ENCODE measurements at places on chromosomes 16 and 17.
A peak's percentile ranks its signal among the peaks of the same experiment; 100 is the strongest.

DNA sequence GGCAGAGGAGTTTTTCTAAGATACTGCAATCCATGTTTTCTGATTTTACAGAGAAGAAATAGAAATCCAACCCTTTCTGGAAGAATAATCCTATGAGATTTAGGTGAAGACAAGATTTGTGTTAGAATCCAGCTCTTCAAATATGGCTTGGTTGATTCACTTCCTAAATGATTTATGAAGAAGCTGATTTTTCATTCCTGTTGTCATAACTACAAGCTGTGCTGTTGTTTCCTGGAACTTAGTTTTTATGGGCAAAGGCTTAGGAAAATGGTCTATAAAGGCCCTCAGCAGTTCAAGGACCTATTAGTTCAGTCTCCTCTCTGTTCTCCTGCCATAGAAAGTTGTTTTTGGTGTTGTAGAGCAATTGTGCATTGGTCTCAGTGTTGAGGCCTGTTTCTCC is 174.2 kb upstream of the FAM20A start:
- DNase-seq: no peak

- no peak for DNase-seq
These were observed 18.1 kb downstream of the SPATA32 start for GRCh38 chr17:45243750-45244149.

DNA sequence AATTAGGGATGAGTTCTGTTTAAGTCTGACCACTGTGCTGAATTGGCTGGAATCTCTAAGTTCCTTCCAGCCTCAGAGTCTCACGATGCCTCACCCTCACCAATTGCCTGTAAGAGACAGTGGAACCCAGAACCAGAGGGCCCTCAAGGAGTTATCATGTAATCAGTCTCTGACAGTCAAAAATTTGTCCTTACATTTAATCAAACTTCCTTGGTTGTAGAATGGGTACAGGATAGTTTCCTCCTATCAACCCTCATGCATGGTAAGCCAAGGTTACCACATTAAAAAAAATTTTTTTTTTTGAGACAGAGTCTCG is 83.2 kb downstream of the CDK5R1 start:
- DNase-seq: no peak

GRCh38 chr16:85330694-85331188 is 218.5 kb upstream of the CIBAR2 start:
- no peak for DNase-seq

- no peak for DNase-seq
These were observed 50.9 kb downstream of the HELZ start for GRCh38 chr17:67194134-67194533.

DNA sequence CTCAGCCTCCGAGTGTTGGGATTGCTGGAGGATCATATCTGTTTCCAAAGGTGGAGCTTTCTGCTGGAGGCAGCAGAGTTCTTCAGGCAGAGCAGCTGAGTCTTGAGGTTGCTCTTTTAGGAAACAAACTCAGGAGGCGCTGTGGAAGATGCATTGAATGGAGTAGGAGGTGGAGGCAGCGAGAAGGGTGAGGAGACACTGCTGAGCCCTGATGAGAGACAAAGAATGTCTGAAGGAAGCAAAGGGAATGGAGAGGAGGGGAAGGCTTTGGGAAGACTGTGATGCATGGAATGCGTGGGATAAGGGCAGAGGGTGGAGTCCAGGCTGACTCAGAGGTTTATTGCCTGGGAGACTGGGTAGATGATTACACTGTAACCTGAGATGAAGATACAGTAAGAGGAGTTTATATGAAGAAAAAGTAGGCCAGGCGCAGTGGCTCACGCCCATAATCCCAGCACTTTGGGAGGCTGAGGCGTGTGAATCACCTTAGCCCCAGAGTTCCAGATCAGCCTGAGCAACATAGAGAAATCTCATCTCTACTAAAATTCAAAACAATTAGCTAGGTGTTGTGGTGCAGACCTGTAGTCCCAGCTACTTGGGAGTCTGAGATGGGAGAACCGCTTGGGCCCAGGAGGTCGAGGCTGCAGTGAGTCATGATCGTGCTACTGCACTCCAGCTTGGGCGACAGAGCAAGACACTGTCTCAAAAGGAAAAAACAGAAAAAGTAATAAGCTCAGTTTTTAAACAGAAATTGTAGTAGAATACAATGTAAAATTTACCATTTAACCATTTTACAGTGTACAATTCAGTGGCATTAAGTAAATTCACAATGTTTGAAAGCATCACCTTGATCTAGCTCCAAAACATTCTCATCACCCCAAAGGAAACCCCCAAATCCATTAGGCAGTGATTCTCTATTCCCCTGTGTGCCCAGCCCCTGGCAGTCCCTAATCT is 17.8 kb upstream of the TMEM219 start:
- no peak for DNase-seq

GRCh38 chr17:3025421-3026124 is 37.8 kb downstream of the OR1D5 start:
- DNase-seq: no peak

DNA sequence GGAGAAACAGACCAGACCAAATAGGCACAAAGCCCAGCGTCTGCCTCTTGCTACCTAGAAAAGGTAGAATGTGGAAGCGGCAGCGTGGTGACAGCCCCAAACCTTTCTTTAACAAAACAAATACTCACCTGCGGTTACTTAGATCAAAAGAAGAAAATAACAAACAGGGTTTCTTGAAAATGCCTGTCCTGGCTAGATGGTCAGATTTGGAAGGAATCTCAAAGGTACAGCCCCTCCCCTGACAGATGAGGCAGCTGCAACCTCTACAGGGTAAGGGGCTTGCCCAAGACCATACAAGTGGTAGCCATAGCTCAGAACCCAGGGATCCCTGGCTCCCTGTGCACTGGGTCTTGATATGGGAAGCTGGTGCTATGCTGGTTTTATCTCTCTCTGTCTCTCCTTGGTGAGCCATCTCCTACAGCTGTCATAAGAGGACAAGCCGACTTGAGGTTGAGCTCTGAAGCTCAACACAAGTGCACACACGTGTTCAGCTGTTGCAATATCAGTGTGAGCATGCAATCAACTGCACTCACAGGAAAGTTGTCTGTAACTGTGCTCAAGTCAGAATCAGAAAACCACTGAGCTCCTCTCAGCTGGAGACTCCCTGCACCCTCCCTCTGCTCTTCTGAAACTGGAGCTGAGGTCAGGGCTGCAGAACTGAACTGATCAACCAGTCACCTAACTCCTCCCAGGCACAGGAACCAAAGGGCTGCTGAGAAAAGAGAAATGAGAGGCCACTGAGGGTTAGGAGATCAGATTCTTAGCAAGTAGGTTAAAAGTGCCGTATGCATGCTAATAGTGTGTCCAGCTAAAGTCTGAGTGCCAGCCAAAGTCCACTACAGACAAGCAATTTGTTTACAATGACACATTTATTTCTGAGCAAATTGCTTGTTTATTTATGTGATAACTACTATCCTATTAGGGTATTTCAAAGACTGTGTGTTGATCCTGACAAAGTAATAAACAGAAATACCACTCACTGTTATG is 6.1 kb upstream of the RNF157 start:
- peak; percentile 80 for DNase-seq

DNA sequence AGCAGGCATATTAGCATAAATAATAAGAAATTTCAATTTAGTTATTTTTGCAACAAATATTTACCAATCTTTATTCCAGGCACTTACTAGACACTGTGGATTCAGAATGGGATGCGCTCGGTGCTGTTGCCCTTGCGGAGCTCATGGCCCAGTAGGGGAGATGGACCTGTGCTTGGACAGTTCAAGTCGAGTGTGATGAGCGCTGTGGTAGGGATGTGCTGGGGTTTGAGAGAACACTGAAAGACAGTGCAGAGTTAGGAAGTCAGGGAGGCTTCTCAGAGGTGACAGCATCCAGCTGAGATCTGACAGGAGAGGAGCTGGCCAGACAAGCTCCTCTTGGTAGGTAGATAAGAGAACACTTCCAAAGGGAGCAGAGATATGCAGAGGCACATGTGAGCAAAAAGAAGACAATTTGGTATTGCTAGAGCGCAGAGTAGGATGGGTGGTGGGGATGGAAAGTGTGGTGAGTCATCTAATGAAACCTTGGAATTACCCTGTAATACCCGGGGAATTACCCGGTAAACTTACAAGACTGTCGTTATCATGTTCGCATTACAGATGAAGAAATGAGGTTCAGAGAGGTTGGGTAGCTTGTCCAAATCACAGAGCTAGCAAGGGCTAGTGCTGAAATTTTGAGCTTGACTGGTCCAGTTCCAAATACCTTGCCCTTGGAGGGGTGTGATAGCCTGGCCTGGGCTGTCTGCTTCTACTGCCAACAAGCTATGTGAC is 298.1 kb upstream of the N4BP1 start:
- no peak for DNase-seq

DNA sequence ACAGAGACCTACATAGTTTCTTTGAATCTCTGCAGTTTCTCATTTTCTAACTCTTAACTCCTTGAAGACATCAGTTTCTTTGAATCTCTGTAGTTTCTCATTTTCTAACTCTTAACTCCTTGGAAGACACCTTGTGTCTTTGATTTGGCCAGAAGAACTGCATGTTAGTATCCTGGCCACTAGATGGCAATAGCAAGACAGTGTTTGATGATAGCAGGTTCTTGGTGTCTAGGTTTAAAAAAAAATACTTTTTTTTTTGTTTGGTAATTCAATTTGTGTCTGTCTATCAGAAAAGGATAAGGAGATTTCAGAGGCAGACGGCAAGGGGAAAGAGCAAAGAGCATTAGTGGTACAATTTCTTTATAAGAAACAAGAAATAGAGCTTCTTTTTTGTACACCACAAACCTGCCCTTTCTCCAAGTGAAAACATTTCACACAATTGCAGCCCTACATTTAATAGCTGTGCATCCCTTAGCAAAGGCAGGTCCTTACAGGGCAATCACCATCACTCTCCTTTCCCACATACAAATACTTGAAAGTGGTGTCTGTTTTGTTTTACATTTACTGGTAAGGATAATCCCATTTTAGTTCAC is 1324.9 kb upstream of the CDH8 start:
- no peak for DNase-seq

DNA sequence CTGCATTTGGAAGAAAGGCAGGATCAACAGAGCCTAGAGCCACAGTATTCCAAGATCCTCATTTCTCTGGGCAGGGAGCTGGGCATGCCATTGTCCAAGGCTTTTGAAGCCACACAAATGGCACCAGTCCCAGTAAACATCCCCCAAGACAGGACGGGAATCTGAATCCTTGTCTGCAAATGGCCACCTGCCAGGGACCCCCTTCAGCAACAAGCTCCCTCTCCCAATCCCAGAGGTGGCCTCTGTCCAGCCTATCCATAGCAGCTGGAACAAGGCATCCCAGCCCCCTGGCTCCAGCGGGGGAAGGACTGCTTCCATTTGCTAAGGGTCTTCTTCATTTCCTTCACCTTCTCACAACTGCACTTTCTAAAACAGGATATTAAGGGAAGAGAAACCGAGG is 204.4 kb downstream of the C16orf78 start:
- no peak for DNase-seq

DNA sequence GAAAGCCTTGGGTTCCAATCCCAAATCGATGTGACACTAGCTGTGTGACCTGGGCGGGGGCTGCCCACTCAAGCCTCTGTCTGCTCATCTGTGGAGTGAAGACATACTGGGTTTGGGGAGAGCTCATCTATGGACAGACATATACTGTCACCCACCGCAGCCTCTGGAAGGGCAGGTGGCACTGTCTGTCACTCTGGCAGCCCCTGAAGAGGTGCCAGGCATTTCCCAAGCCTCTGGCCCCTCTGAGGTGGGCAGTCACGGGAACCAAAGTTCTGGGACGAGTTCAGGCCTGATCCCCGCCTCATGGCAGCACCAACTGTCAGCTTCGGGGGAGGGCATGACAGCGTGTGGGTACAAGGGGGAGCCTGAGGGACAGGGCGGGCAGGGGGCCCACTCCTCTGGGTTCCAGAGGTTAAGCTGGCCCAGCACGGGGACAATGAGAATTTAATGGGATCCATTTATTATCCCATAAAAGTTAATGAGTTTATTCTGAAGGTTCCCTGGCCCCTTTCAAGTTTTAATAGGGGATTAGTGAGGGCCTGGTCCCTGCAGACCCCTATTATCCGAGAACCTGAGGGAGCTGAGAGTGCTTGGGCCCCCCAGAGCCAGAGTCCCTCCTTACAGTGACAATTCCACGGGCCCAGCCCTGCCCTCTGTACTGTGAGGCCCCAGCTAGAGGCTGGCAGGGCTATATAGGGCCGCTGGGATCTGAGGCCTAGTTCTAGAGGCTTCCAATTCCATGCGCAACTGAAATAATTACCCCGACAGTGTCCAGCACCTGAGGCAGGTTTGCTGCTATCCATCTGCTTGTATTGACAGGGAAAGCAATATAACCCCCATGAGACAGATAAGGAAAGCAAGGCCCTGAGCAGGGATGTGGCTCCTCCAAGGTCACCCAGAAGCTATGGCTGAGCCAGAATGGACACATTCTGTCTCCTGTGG is 18.8 kb downstream of the SEZ6 start:
- no peak for DNase-seq

DNA sequence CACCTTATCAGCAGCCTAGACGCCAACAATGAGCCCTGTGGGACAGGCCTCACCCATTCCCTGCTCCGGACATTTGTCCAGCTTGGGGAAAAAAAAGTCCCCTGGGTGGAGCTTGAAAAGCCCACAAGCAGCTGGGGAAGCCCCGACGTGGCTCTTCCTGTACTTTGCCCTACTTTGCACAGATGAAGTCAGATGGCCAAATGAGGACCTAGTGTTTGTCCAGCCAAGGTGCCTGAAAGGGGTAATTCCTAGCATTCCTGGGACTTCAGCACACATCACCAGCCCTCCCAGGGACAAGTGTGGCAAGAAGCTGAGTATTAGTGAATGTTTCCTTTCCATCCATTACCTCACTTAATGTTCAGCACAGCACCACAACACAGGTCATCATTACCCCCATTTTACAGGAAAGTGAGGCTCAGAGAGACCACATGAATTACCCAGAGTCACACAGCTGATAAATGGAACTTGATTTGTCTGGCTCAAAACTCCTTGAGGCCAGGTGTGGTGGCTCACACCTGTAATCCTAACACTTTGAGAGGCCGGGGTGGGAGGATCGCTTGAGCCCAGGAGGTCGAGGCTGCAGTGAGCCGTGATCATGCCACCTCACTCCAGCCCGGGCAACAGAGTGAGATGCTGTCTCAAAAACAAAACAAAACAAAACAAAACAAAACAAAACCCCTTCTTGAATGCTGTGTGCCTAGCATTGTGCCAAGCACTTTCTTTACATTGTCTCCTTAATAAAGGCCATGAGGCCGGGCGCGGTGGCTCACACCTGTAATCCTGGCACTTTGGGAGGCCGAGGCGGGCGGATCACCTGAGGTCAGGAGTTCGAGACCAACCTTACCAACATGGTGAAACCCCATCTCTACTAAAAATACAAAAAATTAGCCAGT is 19.9 kb upstream of the PLLP start:
- DNase-seq: peak; percentile 23

- DNase-seq: peak; percentile 22
These were observed 623 bp downstream of the E4F1 start for GRCh38 chr16:2223942-2224486.

- DNase-seq: peak; percentile 94
These were observed at the start of gene TMEM97 for GRCh38 chr17:28318759-28319597. Gene TMEM97 (plus strand): TSS chr17:28319200. CDS start chr17:28319240, 40 bp downstream.

GRCh38 chr17:4485676-4486646 is 12.7 kb upstream of the SPNS2 start:
- DNase-seq: no peak
